ENCODE measurements at places on chromosomes 3 and 15. TPM values are rescaled to one million over a fixed set of nuclear protein-coding genes. Genes with fewer than 3 reads are reported as not detected.

The CFAP100 gene
- 0.43 TPM for polyA plus RNA-seq

The USP50 gene
- 0.76 TPM for polyA plus RNA-seq

GRCh38 chr3:105195260-105195659, 171.4 kb upstream of the ALCAM start:
- DNase-seq, result no peak

DNA sequence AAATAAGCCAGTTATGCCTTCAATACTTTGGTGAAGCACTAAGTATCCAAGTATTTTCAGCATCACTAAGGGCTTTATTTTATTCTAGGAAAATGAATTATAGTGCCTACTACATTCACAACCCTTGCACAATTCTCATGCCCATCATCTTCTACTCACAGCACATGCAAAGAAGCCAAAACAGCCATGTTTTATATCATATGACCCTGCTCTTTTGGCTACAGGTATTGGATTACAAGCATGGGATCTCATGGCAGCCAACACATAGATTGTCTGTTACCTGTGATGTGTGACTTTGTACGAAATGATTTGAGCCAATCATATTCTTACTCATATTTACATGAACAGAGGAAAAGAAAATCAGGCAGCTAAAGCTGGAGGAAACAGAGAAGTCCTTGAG, 38.6 kb downstream of the STT3B start:
- DNase-seq, result no peak

- DNase-seq, result no peak
Measured at GRCh38 chr3:5750874-5751640, 563.5 kb downstream of the EDEM1 start.

All from muscle of leg (tissue), 16 donors.